H1 (cell line): ENCODE measurements at places on chromosomes 6 and 20. TPM values are rescaled to one million over a fixed set of nuclear protein-coding genes. Genes with fewer than 3 reads are reported as not detected.

TPBG gene
- total RNA-seq, result 28.4 and 29.5 TPM in 2 replicates

PARD6B gene
- total RNA-seq, result 27.3 and 34.1 TPM in 2 replicates

C6orf15 gene
- not detected in 2 replicates for total RNA-seq

SLC22A16 gene
- not detected in 2 replicates for total RNA-seq

SLC17A2 gene
- total RNA-seq, result not detected in 2 replicates

GRCh38 chr6:56204134-56204533, 43.2 kb downstream of the COL21A1 start:
- DNase-seq, result no peak
- H3K4me1 ChIP-seq, result no peaks in the 10 kb centered on the region
- H3K27ac ChIP-seq, result no peak overlapping the region
- no peaks in the 10 kb centered on the region for H3K27me3 ChIP-seq

DNA sequence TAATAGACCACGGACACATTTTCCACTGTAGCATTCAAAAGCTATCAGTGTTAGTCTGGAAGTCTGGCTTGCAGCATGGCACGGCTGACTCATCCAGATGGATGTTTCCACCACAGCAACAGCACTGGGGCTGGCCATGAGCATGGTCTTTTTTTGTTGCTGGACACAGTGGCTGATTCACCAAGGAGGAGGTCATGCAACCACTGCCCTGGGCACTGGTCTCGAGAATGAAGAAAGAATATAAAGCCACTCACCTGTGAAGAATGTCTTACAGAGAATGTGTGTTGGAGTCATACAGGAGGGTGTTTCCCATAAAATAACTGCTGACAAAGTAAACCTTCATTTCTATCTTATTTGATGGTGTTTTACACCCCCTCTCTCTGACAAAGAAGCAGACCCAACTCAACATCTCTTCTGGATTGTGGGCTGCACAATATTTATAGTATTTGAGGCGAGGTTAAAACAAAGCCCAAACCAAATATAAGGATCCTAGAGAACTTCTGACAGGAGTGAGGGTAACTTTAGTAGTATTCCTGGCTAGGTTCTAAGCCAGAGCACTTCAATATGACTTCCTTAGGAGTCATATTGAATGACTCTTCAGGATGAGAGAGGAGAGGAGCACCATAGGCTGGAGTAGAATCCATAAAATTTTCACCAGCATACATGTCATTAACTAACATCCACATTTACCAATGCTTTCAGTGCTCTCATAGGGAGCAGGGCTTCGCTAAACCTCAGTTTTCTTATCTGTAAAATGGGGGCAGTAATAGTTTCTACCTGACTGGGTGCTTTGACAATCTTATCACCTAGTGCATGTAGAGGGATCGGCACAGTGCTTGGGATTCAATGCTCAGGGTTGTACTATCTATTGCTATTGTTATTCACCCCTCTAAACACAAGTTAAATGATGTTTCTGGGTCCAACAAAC, 121.4 kb downstream of the KIF13A start:
- no peaks in the 10 kb centered on the region for H3K36me3 ChIP-seq
- DNase-seq, result peak; percentile 7
- H3K4me1 ChIP-seq, result no peaks in the 10 kb centered on the region
- no peak overlapping the region for H3K27ac ChIP-seq
- no peak overlapping the region for H3K4me3 ChIP-seq

DNA sequence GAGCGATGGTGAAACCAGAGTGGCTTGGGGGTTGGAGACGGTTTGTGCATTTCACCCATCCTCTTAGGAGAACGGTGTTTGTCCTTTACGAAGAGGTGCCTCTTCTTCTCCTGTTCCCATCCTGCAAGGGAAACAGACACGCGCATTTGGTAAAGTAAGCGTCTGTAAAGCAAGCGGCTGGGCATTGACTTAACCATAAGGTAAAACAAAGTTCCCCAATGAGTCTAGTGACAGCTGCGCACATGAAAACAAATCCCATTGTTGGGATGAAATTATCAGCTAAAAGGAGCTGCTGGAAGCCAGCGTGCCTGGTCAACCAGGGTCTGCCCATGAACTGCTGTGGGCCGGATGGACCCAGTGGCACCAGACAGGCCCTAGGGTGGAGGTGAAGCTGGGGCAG, 5.8 kb downstream of the BHLHE23 start:
- H3K27me3 ChIP-seq, result peaks cover 27% of the 10 kb centered on the region
- no peak overlapping the region for H3K27ac ChIP-seq
- no peak for DNase-seq
- H3K36me3 ChIP-seq, result no peaks in the 10 kb centered on the region
- no peak overlapping the region for H3K4me3 ChIP-seq

- DNase-seq, result no peak
- no peaks in the 10 kb centered on the region for H3K36me3 ChIP-seq
- H3K27ac ChIP-seq, result no peak overlapping the region
- H3K4me3 ChIP-seq, result no peak overlapping the region
- H3K4me1 ChIP-seq, result no peaks in the 10 kb centered on the region
Measured at GRCh38 chr6:98971303-98971702, 23.6 kb upstream of the FBXL4 start.

GRCh38 chr20:36506253-36506652, 35.1 kb upstream of the MYL9 start:
- peaks cover 4% of the 10 kb centered on the region; the same call in 1 of the 2 replicates for H3K36me3 ChIP-seq
- DNase-seq, result no peak
- no peak overlapping the region for H3K4me3 ChIP-seq
- H3K4me1 ChIP-seq, result no peaks in the 10 kb centered on the region

- no peaks in the 10 kb centered on the region for H3K36me3 ChIP-seq
- H3K4me3 ChIP-seq, result no peak overlapping the region
- no peak overlapping the region for H3K27ac ChIP-seq
- DNase-seq, result no peak
Measured at GRCh38 chr6:147779624-147780023, 271.1 kb downstream of the SAMD5 start.

DNA sequence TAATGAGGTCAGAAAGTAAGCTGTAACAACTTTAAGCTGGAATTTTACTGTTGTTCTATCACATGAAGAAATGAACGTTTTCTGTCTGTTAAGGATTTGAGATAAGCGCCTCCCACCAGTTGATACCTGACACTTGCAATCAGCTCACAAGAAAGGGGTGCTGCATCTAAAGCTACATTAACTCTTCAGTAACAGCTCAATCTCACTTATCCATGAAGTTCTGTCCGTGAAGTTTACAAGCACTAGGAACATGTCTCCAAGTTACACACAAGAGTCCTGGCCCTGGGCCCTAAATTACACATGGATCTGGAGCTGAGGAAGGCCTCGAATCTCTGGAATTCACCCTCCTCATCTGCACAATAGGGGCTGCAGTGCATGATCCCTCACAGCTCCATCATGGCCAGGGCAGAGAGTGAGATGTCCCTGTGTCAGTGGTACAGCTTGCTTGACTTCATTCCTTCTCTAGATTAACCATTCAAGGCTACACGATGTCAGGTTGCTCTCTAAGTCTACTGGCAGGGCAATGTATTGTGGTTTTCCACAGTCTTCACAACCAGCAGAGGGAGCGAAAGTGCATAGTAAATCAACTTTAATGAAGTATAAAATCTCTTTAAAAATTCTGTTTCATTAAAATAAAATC, 182.4 kb upstream of the MCHR2 start:
- no peaks in the 10 kb centered on the region for H3K36me3 ChIP-seq
- H3K4me3 ChIP-seq, result no peak overlapping the region
- H3K27ac ChIP-seq, result no peak overlapping the region
- no peak for DNase-seq
- no peaks in the 10 kb centered on the region for H3K27me3 ChIP-seq
- H3K4me1 ChIP-seq, result peaks cover 8% of the 10 kb centered on the region; the same call in 1 of the 2 replicates

DNA sequence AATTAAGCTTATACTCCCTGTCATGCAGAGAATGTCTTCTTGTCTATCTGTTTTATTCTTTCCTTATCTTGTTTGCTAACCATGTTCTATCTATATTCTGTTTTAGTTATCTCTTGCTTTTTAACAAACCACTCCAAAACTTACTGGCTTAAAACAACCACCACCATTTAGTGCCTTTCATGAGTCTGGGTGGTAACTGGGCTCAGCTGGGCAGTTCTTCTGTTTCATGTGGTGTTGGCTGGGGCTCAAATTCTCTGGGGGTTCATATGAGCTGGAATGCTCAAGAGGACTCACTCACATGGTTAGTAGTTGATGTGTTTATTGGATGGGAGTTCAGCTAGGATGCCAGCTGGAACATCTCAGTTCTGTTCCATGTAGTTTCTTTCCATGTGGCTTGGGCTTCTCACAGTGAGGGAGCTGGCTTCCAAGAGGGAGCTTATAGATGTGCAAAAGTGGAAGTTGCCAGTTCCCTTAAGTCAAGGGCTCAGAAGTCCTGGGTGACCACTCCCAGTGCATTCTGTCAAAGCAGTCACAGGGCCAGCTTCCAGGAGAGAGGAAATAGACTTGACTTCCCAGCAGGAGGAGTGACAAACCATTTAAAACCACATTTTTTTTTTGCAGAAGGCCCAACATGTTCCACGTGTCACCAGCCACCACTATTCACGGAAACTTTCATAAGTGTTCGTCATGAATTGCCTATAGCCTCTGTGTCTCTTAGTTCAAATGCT, 70.4 kb downstream of the PLCB4 start:
- no peaks in the 10 kb centered on the region for H3K36me3 ChIP-seq
- no peaks in the 10 kb centered on the region for H3K27me3 ChIP-seq
- H3K4me1 ChIP-seq, result no peaks in the 10 kb centered on the region
- H3K27ac ChIP-seq, result no peak overlapping the region
- no peak for DNase-seq

DNA sequence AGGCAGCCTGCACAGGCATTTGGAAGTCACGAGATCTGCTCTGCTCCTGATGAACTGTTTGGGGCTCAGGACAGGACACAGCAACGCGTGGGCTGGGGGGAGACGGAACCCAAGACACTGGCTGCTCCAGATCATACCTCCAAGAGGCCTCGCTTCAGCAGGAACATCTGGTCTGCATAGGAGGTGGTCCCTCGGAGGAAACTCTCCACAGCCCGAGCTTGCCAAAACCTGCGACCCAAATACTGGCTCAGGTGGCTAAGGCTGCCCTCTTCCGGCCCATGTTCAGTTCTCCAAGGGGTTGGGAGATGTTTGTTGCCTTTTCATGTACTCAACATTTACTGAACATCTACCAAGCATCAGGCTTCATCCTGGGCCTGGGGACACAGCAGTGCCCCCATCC, 51.7 kb downstream of the MYH7B start:
- no peaks in the 10 kb centered on the region for H3K27me3 ChIP-seq
- H3K4me3 ChIP-seq, result no peak overlapping the region
- peaks cover 78% of the 10 kb centered on the region for H3K36me3 ChIP-seq
- no peak overlapping the region for H3K27ac ChIP-seq

DNA sequence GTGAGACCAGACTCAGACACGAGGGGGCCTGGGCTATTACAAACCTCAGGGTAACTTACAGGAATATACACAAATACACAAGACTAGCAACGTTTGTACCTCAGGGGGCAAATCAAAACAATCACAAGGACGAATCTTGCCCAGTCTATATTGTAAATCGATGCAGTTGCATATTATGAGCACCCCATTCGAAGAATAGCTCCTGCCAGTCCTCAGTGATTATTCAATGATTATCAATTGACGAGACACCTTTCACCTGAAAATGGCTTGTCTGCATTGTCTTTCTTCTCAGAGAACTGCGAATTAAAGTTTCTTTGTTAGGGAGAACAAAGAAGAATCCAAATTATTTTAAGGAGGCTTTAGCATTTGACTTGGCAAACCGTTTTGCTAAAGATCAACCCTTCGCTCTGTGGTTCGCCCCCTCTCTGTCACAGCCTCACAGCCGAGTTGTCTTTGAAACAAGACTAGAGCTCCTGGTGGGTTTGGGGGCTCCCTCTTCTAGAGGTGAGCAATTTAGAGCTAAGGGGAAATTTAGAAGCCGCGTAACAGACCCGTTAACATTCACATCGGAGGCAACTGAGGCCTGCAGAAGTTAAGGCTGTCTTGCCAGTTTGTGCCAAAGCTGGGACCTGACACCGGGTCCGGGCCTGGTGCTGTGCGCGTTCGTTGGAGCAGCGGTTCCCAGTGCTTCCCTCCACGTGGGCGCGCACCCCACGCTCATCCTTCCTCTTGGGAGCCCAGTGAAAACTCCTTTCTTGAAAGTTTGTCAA, 24.9 kb upstream of the MAP3K7 start:
- DNase-seq, result peak; percentile 49
- no peak overlapping the region for H3K27ac ChIP-seq
- peak overlapping the region; percentile 54 for H3K4me3 ChIP-seq
- peaks cover 4% of the 10 kb centered on the region for H3K4me1 ChIP-seq
- H3K36me3 ChIP-seq, result no peaks in the 10 kb centered on the region

- H3K27ac ChIP-seq, result no peak overlapping the region
- no peaks in the 10 kb centered on the region for H3K36me3 ChIP-seq
- no peaks in the 10 kb centered on the region for H3K27me3 ChIP-seq
- no peak for DNase-seq
Measured at GRCh38 chr6:18958146-18958545, 571.0 kb downstream of the RNF144B start.

DNA sequence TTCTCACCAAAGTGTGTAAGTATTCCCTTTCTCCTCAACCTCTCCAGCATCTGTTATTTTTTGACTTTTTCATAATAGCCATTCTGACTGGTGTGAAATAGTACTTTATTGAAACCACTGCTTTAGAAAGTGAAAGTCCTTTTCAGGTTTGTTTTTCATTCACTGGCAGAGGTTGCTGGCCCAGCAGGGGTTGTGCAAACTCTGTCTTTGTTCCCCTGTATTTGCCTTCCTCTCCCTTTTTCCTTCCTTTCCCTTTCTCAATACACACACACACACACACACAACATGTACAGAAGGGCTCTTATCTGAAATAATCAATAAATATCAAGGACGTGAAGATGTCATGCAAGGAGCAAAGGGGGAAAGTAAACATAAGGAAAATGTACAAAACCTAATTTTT, 99.8 kb downstream of the LY86 start:
- H3K36me3 ChIP-seq, result no peaks in the 10 kb centered on the region
- DNase-seq, result no peak
- no peak overlapping the region for H3K4me3 ChIP-seq
- H3K27me3 ChIP-seq, result no peaks in the 10 kb centered on the region

DNA sequence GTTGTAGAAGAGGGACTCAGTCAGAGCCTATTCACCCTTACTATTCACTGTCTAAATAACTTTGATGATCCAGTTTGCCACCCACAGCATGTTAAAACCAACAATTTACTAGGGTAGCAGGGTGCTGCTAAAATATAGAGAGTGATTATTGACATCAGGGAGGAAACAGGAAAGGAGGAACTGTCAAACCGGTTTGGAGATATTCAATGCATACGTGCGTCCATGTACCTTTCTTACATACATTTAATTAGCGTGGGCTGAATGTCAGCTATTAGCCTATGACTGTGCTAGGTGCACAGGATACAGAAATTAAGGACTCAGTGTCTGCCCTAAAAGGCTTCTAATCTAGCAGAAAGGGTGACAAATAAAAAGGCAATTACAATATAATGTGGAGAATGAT, 57.2 kb downstream of the IL20RA start:
- H3K27ac ChIP-seq, result no peak overlapping the region
- H3K27me3 ChIP-seq, result no peaks in the 10 kb centered on the region
- H3K4me3 ChIP-seq, result no peak overlapping the region
- no peaks in the 10 kb centered on the region for H3K36me3 ChIP-seq

DNA sequence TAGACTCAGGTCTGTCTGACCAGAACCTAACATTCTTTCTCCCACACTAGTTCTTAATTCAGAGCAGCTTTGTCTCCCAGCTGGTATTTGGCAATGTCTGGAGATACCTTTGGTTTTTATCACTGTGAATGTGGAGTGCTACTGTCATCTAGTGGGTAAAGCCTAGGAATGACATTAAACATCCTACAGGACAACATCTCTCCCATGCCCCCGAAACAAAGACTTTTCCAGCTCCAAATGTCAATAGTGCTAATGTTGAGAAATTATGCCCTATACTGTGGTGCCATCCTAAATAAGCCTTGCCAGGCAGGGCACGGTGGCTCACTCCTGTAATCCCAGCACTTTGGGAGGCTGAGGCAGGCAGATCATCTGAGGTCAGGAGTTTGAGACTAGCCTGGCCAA, 4.2 kb upstream of the TTPAL start:
- H3K4me3 ChIP-seq, result no peak overlapping the region
- peaks cover 3% of the 10 kb centered on the region for H3K4me1 ChIP-seq
- H3K27me3 ChIP-seq, result no peaks in the 10 kb centered on the region
